ENCODE measurements at places on chromosomes 7 and 10.

- DNase-seq = no peak
These were observed 10.6 kb downstream of the CABCOCO1 start for GRCh38 chr10:61673360-61673759.

- no peak for DNase-seq
These were observed 29.2 kb downstream of the COPG2 start for GRCh38 chr7:130639388-130639787.

GRCh38 chr7:69652947-69653701 is 54.8 kb downstream of the AUTS2 start:
- no peak for DNase-seq

GRCh38 chr10:55813451-55814170 is 547.4 kb downstream of the ZWINT start:
- DNase-seq = no peak

GRCh38 chr10:102581981-102582580 is 62.2 kb upstream of the TRIM8 start:
- DNase-seq = no peak

- DNase-seq = no peak
These were observed 159.1 kb downstream of the ARHGAP12 start for GRCh38 chr10:31769564-31769963.

GRCh38 chr7:52609511-52609910 is 425.9 kb upstream of the POM121L12 start:
- DNase-seq = no peak

DNA sequence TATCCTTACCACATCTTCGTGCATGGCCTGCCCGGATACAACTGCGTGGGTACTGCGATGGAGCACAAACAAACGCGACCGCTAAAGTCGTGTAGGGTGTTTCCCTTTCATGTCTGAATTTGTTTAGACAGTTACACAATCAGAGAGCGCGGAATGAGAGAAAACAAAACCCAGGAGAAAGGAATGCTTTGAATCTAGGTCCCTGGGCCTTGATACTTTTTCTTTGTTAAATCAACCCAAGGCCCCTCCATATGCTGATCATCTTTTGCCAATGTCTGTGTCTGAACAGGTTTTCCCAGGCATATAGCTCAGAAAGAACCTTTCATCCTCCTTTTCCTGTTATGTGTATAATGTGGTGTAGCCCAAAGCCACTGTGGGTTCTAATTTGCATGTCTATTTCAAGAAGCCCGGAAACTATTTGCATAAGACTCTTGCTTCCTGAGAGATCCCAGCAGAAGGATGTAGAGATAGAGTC is 145.8 kb downstream of the FRMD4A start:
- peak; percentile 58 for DNase-seq

- peak; percentile 77 for DNase-seq
These were observed 166.3 kb upstream of the TMEM196 start for GRCh38 chr7:19939746-19940145.

DNA sequence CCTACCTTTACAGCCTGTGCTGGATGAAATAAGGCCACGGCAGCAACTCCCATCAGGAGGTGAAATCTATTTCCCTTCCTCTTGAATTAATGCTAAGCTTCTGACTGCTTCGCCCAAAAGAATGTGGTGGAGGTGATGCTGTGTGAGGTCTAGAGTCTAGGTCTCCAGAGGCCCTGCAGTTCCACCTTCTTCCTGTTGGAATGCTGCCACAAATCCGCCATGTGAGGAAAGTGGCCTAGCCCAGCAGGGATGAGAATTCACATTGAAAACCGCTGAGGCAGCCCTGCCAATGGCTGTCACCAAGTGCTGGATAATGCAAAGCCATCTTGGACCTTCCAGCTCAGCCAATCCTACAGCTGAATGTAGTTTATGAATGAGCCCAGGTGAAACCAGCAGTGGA is 28.0 kb downstream of the RHOBTB1 start:
- no peak for DNase-seq

DNA sequence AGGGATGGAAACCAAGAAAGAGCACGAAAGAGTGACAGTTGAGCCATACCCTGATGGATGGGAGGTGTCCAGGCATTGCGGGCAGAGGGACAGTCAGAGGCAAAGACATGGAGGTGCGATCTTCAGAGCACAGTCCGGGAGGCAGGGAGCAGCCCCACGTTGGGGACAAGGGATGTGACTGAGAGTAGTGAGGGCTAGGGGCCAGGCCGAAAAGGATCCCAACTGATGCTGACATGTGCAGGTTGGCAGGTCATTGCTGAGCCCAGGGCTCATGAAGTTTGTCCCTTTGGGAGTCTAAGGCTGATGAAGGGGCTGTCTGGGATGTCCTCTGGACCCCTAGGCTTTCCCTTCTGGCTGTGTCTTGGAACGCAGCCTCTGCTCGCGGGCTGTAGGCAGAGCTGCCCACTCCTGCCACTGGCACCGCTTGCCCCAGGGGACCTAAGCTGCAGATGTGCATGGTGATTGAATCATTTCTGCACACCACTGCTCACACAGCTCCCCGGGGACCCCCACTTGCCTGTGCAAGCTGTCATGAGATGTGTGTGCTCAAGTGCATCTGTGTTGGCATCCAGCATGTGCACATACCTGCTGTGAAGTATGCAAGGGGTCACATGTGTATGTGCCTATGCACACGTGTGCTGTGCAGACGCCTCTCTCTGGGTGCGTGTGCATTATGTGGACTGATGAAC is 125.1 kb downstream of the ZMIZ1 start:
- no peak for DNase-seq

DNA sequence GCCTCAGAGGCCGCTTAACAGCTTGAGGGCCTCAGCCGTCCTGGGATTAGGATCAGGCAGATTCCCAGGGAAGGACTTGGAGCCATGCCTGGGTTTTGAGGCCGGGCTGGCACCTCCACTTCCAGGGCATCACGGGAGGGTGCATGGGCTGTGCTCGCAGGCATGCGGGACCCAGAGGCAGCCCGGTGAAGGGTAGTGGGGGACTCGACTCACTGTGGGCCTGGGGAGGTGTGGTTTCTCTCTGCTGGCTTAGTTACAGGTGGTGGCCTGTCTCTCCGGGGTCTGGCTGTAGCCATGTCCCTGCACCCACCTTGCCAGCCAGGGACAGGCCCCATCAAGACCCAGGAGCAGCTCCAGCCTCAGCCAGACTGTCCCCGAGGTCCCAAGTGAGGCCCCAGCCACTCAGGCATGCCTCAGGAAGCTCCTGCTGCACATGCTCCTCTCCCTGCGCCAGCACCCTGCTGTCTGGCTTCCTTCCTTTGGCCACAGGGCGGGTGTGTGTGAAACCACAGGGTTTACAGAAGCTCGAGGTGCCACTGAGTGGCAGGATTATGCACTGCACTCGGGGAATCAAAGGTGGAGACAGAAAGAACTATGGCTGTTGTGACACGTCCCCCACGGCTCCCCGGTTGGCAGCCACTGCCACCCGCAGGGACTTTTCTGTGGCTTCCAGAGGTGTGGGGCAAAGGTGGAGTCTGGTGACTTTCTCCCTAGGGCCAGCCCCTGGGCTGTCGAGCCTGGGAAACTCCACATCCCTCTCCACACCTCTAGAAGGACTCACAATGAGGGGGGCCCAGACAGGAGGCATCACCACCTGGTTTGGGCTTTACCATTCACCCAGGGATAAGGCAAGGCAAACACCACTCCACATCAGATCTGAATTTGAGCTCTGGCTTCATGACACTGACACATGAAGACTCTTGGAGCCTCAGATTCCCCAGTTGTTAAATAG is 19.7 kb downstream of the GOLGA7B start:
- DNase-seq = peak; percentile 90

GRCh38 chr7:30726296-30727006 is 25.5 kb upstream of the INMT start:
- DNase-seq = no peak

- peak; percentile 48 for DNase-seq
These were observed 13.9 kb downstream of the DNAJC1 start for GRCh38 chr10:21989453-21990154.

- peak; percentile 5 for DNase-seq
These were observed 527.6 kb downstream of the PHTF2 start for GRCh38 chr7:78326189-78326588.

DNA sequence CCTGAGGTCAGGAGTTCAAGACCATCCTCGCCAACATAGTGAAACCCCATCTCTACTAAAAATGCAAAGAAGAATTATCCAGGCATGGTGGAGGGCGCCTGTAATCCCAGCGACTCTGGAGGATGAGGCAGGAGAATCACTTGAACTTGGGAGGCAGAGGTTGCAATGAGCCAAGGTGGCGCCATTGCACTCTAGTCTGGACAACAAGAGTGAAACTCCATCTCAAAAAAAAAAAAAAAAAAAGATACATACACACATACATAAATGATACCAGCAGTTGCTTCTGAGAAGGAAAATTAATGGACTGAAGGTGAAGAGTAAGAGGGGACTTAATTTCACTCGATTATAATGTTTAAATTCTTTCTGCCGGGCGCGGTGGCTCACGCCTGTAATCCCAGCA is 40.2 kb upstream of the PAX2 start:
- no peak for DNase-seq

DNA sequence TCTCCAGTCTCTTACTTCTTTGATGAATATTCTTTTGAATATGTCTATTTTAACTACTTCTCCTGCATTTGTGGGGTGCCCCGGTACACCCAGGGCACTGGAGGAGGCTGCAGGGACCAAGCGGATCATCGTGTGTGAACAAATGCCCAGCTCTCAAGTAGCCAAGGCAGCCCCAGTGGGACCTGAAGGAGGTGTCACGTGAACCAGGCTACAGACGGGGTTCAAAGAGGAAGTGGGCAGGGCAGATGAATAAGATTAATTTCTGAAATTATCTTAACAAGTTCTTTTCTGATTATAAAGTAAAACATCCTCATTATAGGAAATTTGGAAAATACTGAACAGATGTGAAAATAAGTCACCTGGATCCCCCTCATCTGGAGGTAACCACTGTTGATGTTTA is 78.4 kb upstream of the DUSP5 start:
- DNase-seq = no peak

- no peak for DNase-seq
These were observed 47.3 kb upstream of the PIP4K2A start for GRCh38 chr10:22761569-22762220.

GRCh38 chr7:43460733-43461348 is 122.1 kb upstream of the STK17A start:
- no peak for DNase-seq

DNA sequence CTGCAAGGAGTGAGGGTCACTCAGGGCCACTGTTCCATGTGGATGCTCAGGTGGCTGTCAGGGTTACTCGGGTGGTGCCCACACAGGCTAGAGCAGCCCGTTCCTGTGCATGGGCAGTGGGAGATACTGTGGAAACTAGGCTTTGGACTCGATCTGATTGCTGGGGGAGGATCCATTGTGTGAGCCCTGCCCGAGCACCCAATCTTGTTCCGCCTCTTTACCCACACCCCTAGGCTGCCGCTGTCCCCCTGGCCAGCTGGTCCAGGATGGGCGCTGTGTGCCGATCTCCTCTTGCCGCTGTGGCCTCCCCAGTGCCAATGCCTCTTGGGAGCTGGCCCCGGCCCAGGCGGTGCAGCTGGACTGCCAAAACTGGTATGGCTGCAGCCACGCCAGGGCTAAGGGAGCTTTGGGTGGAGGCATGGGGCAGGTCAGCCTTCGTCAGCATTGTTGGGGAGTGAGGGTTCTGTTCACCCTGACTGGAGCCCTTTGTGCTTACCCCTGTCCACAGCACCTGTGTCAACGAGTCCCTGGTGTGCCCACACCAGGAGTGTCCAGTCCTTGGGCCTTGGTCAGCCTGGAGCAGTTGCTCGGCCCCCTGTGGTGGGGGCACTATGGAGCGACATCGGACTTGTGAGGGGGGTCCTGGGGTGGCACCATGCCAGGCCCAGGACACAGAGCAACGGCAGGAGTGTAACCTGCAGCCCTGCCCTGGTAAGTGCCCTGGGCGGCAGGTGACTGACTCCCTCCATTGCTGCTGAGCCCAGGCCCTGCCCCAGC is 12.4 kb upstream of the ZNF862 start:
- DNase-seq = no peak

DNA sequence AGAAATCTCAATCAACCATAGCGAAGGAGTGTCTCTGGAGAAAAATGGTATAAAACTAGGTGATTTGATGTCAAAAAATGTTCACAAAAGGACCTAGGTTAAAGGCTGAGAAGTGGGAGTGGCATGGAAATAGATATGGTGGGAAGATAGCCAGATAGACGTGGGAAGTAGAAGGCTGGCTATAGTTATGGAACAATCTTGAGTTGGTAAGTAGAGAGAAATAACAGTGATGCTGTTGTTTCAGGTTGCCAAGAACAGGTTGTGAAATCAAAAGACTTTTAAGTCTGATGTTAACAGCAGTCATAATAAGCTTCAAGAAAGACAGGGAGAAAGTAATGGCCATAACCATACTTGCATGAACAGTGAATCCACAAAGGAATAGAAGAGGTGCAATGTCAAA is 106.1 kb upstream of the RSU1 start:
- no peak for DNase-seq

- peak; percentile 79 for DNase-seq
These were observed 53.8 kb downstream of the NCAPG2 start for GRCh38 chr7:158650821-158651225.

DNA sequence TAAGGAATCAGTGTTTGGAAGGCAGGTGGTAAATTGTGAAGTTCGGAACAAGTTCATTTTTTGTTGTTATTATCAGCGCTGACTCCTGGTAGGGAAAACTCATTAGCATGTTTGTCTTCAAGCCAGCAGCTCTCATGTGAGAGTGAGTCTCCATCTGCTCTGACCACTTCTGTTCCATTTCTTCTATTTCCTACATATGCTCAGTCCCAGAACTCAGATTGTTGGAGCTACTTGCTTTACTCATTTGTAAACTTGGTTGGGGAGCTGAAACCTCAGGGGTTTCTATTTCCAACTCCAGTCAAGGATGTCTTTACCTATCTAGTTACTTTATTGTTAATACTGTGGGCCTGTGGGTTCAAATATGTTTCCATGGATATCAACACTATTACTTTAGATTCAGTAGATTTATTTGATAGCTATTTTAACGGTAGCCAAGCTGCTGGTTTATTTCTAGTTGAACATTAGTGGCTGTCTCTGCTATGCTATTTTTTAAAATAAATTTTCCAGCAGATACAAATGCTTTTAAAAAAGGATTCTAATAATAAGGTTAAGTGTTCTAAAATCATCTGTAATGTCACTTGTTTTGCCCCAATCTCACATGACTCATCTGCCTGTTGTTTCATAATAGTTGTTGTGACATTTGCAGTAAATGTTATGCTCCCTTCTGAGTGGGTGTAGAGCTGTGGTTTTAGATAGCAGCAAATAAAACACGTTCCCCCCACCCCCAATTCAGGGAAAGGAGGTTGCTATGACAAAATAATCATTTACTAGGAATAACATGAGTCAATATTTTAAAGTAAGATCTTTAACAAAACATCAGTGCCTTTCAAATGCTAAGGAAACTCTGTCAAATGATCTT is 143.3 kb downstream of the HDAC9 start:
- peak; percentile 67 for DNase-seq

DNA sequence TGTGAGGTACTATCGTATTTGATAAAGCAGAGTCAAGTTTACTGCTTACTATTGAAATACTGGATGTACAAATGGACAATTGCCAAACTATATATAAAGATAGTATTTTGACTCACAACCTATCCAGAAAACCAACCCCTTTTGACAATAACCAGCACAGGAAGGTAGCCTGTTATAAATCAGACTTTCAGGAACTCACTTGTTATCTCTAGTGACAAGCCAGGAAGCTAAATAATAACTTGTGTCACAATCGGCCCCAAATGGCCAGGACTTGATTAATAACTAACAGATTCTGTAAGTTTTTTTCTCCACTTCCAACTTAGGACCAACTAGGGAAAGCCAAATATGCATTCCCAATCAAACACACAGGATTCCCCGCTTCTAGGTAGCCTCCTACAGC is 38.8 kb upstream of the SLC35G1 start:
- DNase-seq = no peak

- DNase-seq = no peak
These were observed 270.5 kb downstream of the FGFR2 start for GRCh38 chr10:121327727-121328126.

- no peak for DNase-seq
These were observed 34.8 kb upstream of the CCSER2 start for GRCh38 chr10:84293574-84294016.
